ENCODE measurements at places on chromosomes 12 and 14. TPM values are rescaled to one million over a fixed set of nuclear protein-coding genes. Genes with fewer than 3 reads are reported as not detected.

- DNase-seq = no peak
Measured at GRCh38 chr12:77349689-77350370, 284.5 kb upstream of the E2F7 start.

DNA sequence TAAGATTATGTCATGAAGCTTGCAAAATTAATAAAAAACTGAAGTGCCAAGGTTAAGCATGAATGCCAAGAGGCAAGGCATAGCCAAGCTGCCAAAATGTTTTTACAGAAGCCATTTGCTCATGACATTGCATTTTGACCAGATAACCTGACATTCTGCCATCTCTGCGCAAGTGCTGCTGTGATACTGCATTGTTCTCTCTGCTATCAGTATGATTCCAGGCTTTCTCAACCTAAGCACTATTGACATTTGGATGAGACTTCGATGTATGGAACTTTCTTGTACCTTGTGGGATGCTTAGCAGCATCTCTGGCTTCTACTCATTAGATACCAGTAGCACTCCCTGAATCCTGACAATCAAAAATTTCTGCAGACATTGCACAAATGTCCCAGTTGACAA lies 139.2 kb downstream of the RASSF9 start:
- no peak for DNase-seq

DNA sequence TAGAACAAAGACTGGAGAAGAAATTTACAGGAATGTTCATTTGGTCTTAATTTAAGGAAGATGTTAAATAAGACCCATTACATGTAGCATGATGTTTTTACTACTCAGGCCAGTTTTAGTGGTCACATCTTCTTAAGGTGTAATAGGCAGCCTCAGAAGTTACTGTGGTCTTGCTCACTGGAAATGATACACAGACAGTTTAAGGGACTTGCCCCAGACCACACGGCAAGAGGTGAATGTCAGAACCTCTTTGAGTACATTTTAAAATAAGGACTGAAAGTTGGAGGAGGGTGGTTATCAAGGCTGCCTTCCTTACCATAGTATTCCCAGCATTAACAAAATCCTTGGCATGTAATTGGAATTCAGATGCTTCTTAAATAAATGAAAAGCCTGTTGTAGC lies 37.9 kb downstream of the LRRK2 start:
- peak; percentile 53 for DNase-seq

CHGA gene
- 0.57 TPM for total RNA-seq

SLC5A8 gene
- total RNA-seq = not detected

DNA sequence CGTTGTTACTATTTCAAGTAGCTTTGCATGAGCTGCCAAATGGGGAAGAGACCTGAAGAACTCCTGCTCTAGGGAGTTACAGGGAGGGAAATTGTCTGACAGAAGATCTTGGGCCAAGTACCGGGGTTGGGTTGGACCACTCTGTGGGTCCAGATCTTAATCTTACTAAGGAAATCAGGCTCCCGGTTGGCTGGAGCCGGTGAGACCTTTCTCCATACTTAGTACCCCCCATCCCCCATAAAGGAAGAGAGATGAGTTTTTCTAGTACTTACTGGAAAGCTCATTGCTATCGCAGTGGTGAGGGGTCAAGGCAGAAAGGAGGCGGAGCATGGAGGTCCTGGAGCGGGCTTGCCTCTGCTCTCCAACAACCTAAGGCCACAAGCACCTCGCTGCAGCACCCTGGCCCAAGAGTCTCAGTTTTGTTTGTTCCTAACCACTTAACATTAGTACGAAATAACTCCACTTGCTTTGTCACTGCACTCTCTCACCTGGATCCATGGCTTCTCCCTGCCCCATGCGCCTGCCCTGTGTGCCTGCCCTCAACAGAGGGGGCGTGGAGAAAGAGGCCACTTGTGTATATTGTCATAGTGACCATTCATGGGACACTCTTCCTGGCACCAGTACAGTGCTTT lies 6.8 kb upstream of the UNC119B start:
- no peak for DNase-seq

GRCh38 chr12:42217656-42218055 lies 20.4 kb downstream of the YAF2 start:
- DNase-seq = no peak

RASAL1 gene
- 67.5 TPM for total RNA-seq

- no peak for DNase-seq
Measured at GRCh38 chr12:102329883-102330282, 132.2 kb upstream of the PMCH start.

RERGL gene
- not detected for total RNA-seq

PRB4 gene
- not detected for total RNA-seq

DNA sequence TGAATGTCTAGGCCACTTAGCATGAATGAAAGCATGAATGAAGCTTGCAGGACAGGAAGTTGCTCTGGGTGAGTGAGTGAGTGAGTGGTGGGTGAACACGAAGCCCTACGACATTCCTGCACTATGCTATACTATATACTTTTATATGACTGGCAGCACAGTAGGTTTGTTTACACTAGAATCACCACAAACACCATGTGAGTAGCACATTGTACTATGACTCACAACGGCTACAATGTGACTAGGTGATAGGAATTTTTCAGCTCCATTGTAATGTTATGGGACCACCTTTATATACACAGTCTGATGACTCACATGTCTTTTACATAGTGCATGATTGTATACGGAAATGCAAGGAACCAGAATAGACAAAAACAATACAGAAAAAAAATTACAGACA lies 1480.2 kb downstream of the AACS start:
- no peak for DNase-seq

- no peak for DNase-seq
Measured at GRCh38 chr12:68028647-68029046, 39.4 kb downstream of the IFNG-AS1 start.

- no peak for DNase-seq
Measured at GRCh38 chr12:92879698-92880322, 49.3 kb downstream of the EEA1 start.

PMEL gene
- total RNA-seq = 2.4 TPM

DNA sequence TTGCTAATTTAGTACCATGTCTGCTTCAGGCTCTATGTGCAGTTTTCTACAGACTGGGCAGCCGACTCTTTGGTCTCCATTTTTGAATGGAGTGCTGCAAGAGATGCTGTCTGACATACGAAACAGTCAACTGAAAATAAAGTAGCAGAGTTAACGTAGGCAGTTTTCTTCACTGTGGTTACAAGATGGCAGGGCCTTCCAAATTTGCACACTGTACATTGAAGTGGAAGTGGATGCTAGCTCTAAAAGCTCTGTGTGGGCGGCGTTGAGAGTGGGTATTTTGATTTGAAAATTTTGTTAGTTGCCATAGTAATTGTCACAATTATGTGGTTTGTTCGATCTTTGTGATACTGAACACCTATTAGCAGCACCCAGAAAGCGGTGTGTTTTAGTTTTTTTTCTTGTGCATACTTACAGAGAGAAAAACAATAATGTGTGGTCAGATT lies 154.9 kb upstream of the ATP2B1 start:
- DNase-seq = peak; percentile 68

- DNase-seq = no peak
Measured at GRCh38 chr14:73606271-73606670, 6.0 kb upstream of the ACOT6 start.

DNA sequence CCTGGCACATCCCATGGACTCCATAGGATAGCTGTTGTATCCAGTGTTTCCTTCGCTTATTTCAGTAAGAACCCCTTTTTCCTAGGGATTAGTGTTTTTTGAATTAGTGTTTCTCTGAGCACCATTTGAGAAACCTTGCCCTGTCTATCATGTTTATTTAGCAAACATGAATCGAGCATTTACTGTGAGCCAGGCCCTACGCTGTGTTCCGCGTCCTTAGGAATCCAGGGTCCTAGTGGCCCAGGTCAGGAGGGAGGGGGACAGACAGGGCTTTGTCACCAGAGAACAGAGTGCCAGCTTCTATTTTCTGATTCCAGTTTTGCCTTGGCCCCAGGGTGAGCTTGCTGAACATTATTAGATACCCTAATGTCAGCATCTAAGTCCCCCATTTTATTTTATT lies 2.5 kb downstream of the TEAD4 start:
- DNase-seq = no peak

- no peak for DNase-seq
Measured at GRCh38 chr12:59657711-59658110, 61.9 kb downstream of the SLC16A7 start.

DNA sequence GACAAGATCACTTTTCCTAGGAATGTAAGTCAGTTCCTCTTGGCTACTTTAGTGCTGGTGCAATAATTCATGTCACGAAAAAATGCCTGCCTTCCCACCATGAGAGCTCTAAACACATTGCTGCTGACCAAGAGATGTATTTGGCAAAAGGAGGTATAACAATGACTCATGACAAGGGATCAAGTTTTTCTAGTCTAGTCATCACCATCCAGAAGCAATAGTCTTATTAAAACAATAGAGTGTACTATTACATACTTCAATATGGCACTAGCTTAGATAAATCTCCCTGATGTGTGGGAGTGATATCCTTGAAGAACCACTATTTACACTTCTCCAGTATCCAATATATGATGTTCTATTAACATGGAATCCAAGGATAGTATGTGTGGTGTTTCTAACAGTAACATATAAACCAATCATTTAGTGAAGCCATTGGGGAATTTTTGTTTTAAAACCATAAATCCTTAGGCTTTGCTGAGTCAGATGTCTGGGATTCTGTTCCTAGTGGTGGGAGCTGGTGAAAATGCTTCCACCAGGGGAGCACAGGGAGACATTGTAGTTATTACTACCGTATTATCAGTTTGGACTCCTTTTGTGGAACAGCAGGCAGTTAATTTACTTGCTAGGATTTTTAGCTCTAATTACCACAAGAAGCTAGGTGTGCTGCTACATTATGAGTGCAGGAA lies 1387.5 kb downstream of the LRFN5 start:
- DNase-seq = no peak

GARIN6 gene
- total RNA-seq = not detected

CLEC4C gene
- total RNA-seq = not detected

DNA sequence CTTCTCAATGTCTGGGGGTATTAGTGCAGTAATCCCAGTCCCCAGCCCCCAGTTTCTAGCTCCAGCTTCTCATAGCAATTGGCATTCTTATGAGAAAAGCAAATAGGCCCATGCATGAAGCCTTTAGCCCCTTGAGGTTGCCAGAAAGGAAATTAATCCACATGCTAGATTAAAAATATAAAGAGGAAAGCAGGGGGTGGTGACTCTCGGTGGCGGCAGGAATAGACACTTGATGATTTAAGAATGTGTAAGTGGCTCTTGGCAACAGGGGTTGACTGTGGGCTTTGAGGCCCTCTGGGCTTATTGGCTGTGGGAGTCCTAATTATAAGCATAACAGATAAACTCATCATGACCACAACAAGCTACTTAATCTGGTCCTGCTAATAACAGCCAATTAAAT lies 1367.3 kb upstream of the FLRT2 start:
- no peak for DNase-seq

DNA sequence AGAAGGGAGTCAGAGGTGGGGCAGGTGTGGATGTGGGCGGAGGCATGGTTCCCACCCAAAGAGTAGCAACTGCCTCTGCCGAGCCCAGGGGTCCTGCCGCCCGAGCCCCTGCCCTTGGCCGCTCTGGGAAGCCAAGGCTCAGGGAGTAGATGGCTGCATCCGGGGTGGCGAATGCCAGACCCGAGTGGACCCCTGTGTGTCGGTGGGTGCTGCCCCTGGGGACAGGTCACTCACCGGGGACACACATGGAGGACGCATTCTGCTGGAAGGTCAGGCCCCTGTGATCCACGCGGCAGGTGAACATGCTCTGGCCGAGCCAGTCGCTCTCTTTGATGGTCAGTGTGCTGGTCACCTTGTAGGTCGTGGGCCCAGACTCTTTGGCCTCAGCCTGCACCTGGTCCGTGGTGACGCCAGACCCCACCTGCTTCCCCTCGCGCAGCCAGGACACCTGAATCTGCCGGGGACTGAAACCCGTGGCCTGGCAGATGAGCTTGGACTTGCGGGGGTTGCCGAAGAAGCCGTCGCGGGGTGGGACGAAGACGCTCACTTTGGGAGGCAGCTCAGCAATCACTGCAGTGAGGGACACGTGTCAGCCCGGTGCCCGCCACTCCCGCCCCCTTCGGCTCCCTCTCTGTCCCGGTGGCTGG lies 329.0 kb downstream of the TMEM121 start:
- peak; percentile 66 for DNase-seq

DNA sequence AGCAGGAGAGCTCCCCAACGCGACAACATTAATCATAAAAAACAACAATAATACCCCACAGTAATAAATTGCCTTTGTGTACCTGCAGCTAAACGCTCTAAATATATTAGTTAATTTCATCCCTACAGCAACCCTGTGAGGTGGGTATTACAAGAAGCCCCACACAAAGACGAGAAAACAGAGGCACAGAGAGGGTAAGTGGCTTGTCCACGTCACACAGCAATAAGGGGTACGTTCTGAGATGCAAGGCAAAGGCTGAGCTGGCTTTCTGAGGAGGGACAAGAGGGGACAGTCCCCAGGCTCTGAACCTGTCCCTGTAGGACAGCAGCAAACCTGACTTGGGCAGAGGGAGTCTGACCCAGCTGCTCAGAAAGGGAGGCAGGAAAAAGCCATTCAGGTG lies 78.2 kb downstream of the NCOR2 start:
- no peak for DNase-seq

GRCh38 chr14:99042381-99043266 lies 229.4 kb downstream of the BCL11B start:
- no peak for DNase-seq
